ENCODE measurements at places on chromosomes 16 and 17.

DNA sequence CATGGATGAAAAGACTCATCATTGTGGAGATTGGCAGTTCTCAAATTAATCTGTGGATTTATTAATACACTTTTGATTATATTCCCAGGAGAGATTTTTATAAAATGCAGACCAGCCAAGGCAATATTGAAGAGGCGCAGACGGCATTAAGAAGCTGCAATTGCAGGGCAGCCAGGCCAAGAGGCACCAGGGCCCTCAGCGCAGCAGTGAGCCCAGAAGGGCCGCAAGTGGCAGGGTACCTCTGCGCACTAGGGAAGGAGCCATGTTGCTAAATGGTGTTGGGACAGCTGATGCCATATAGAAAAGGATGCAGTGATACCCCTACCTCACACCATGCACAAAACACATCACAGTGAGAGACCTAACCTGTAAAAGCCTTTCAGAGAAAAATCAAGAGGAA lies 36.6 kb upstream of the CHMP6 start:
- DNase-seq = no peak

DNA sequence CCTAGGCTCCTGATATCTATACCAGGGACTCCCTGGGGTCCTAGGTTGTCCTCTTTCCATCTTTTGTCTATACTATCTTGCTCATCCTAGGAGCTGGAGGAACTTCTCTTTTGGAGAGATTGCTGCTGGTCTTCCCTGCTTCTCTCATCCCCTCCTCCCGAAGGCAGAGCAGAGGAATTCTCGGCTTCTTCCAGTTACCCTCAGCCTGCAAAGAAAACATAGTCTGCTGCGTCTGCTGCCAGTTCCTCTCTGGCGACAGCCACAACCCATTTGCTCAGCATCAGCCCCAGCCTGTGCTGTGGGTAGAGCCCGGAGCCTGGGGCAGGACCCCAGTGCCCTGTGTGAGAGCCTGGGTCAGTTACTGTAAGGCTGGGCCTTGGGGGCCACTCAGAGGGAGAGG lies 21.5 kb upstream of the DYNLL2 start:
- DNase-seq = no peak

- no peak for DNase-seq
Observed at GRCh38 chr17:28598389-28598788, 436 bp downstream of the SPAG5 start.

GRCh38 chr17:77608431-77608830 lies 350.1 kb upstream of the TNRC6C start:
- peak; percentile 32 for DNase-seq

DNA sequence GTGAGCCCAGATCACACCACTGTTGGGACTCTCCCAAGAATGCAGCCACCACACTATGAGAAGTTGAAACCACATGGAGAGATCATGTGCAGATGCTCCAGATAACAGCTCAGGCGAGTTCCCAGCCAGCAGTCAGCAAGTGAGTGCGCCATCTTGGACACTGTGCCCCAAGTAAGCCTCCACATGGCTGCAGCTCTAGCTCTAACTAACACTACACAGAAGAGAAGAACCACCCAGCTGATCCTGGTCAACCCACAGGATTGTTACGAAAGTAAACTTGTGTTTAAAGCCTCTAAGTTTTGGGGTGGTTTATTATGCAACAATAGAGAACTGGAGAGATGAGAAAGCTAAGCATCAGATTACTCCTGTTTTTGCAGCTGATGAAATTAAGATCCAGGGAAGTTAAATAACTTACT lies 25.8 kb downstream of the SLC38A7 start:
- DNase-seq = no peak

GRCh38 chr16:4364196-4365013 lies 7.2 kb upstream of the VASN start:
- no peak for DNase-seq

- DNase-seq = no peak
Observed at GRCh38 chr16:12403746-12404658, 399.7 kb downstream of the CPPED1 start.

DNA sequence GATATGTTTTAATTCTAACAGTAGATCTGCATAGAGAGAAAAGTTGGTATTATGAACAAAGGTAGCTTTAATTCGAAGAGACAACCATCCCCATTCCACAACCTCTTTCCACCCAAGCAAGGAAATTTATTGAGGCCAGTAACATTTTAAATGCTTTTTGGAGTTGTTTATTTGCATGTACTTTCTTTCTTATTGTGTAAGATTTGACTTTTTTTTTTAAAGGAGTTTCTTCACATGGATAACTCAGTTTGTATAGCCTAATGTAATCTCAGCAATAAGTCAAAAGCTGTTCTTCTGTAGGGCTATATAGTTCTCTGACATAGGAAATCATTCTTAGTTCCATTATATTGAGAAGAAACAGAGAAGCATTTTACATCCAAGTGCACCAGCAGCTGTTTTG lies 163.3 kb downstream of the PRKCA start:
- no peak for DNase-seq

DNA sequence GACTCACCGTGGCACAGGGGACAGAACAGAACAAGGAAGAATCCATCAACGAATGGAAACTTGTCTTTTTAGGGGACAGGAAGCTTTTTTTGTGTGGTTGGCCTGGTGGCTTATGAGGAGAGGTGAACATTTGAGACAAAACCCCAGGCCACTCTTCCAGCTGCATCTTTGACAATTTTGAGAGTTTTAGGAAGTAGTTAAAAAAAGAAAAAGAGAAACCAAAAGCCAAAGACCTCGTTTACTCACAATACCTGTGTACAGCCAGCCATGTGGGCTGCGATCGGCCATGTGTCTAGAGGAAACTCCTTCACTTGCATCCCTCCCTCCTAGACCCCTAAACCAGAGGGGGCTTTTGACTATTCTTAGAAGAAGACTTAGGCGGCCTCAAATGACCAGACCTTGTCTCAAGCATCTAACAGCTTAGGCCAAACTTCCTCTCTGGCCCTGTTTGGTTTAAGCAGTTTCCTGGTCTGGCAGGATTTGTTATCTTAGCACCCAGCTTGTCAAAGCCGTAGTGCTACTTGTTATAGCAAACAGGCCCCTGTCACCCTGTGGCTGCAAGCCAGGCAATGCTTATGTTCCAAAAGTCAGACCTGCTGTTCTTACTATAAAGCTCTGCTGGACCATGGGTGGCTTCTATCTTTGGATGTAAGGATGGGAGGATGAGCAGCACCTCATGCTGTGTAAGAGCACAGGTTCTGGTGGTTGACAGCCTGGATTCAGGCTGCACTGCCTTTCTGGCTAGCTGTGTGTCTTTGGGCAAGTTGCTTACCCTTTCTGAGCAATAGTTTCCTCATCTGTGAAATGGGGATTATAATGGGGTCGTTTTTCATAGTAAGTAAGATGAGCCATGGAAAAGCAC lies 17.7 kb downstream of the KSR1 start:
- DNase-seq = peak; percentile 83

- DNase-seq = no peak
Observed at GRCh38 chr17:28216528-28216927, 102.5 kb upstream of the TMEM97 start.

All from activated CD8-positive, alpha-beta memory T cell treated with anti-CD3 and anti-CD28 coated beads for 24 hours (primary cell).